Suprapubic skin (tissue), 4 donors: ENCODE measurements at places on chromosomes 3 and 15. TPM values are rescaled to one million over a fixed set of nuclear protein-coding genes. Genes with fewer than 3 reads are reported as not detected.

The THRB gene
- 32.9 TPM for total RNA-seq

The MKRN3 gene
- total RNA-seq: 0.55 TPM

The GUCA1C gene
- total RNA-seq: not detected

The SGO1 gene
- total RNA-seq: 0.89 TPM

The HCN4 gene
- total RNA-seq: 0.17 TPM

The NEO1 gene
- 100 TPM for total RNA-seq

The C3orf33 gene
- 3.7 TPM for total RNA-seq

The CNTN6 gene
- total RNA-seq: not detected

The IMPG2 gene
- total RNA-seq: 0.11 TPM

The RTP1 gene
- total RNA-seq: not detected

The ANKUB1 gene
- not detected for total RNA-seq

The OR5K2 gene
- not detected for total RNA-seq

The FGF7 gene
- total RNA-seq: 5.5 TPM

The C15orf61 gene
- 12.8 TPM for total RNA-seq

The CCDC33 gene
- not detected for total RNA-seq

The GHSR gene
- not detected for total RNA-seq

The DNAH12 gene
- total RNA-seq: not detected

The FSIP1 gene
- total RNA-seq: 0.24 TPM

The PPP2R3A gene
- 52.7 TPM for total RNA-seq

The ATP13A5 gene
- 3.7 TPM for total RNA-seq

The TMCO5A gene
- total RNA-seq: not detected

The THPO gene
- not detected for total RNA-seq

The SPSB4 gene
- 0.51 TPM for total RNA-seq

The NPAP1 gene
- not detected for total RNA-seq

The ALDH1A2 gene
- total RNA-seq: 3.5 TPM

The ZNF660 gene
- 0.40 TPM for total RNA-seq

The AADAC gene
- total RNA-seq: 2.7 TPM

The CHCHD6 gene
- 22.0 TPM for total RNA-seq

The SRPRB gene
- 36.5 TPM for total RNA-seq

The COMMD2 gene
- total RNA-seq: 24.2 TPM

The FEZF2 gene
- not detected for total RNA-seq

The EPHA6 gene
- not detected for total RNA-seq

The AGBL1 gene
- not detected for total RNA-seq

The NAALADL2 gene
- total RNA-seq: 4.0 TPM

The SLC28A2 gene
- not detected for total RNA-seq

The BOC gene
- total RNA-seq: 81.2 TPM

The RASGRF1 gene
- total RNA-seq: not detected

The CDHR4 gene
- total RNA-seq: 0.89 TPM

The SPATA12 gene
- not detected for total RNA-seq

The ACSBG1 gene
- 67.1 TPM for total RNA-seq

The ANKRD34C gene
- not detected for total RNA-seq

The TTC21A gene
- total RNA-seq: 1.2 TPM

The UACA gene
- 23.4 TPM for total RNA-seq

The IL20RB gene
- 243 TPM for total RNA-seq

The GXYLT2 gene
- 0.72 TPM for total RNA-seq

The TRAK1 gene
- total RNA-seq: 214 TPM

The CISH gene
- total RNA-seq: 20.5 TPM

The TYRO3 gene
- 39.3 TPM for total RNA-seq

The SLC2A2 gene
- total RNA-seq: 2.0 TPM

The CNBP gene
- total RNA-seq: 361 TPM

The C3orf80 gene
- not detected for total RNA-seq
